ENCODE measurements at places on chromosomes 3 and 15. TPM values are rescaled to one million over a fixed set of nuclear protein-coding genes. Genes with fewer than 3 reads are reported as not detected.

DNA sequence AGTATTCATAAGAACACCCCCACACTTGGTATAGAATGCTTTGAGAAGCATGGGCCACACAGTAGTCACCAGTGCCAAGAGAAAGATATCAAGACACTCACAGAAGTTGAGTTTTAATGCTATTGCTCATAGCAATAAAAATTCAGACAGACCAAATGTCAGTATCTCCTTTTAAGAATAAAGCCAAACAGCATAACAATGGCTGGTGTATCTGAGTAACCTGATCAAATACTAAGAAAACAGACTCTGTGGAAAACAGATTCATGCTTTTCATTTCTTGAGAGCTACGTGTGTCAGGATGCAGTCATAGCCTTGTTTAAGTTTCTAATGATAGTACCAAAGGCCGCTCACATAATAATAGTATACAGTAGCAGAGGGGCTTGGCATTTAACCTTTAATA is 778.5 kb downstream of the MECOM start:
- no peak for DNase-seq

GRCh38 chr3:100125161-100125938 is 11.0 kb upstream of the FILIP1L start:
- no peak for DNase-seq

GRCh38 chr15:28075573-28075972 is 23.5 kb downstream of the OCA2 start:
- DNase-seq, result no peak

DNA sequence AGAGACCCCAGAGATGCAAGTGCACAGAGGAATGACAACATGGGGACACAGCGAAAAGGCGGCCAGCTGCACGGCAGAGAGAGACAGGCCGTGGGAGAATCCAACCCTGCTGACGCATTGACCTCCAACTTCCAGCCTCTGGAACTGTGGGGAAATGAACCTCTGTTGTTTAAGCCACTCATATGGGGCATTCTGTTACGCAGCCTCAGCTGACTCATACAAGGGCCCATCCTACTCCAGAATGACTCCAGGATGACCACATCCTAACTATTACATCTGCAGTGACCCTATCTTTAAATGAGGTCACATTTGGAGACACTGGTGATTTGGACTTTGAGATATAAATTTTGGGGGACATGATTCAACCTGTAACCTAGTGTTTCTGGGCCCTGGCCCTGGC is 44.0 kb downstream of the KLF15 start:
- no peak for DNase-seq

DNA sequence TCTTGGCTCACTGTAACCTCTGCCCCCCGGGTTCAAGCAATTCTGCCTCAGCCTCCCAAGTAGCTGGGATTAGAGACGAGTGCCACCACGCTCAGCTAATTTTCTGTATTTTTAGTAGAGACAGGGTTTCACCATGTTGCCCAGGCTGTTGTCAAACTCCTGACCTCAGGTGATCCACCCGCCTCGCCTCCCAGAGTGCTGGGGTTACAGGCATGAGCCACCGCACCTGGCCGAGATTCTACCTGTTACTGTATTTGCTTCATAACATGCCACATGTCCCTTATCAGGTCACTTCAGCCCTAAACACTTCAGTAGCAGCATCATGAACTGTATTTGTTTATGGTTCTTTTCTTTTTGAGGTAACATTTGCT is 7.5 kb upstream of the LCTL start:
- DNase-seq, result no peak

DNA sequence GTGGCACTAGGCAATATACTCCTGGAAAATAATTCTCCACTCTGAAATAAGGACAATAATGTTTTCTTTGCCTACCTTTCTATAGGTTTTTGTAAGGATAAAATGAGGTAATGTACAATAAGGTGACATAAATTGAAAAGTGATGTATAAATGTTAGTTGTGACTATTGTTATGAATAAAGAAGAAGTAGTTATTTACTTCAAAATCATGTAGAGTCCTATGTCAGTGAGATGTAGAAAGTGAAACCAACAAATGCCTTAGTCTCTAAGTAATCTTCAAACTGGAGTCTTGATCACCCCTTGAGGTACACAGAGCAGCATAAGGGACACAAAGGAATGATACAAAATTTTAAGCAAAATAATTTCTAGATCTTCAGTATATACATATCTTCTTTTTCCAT is 60.3 kb upstream of the TP63 start:
- DNase-seq, result no peak

- DNase-seq, result no peak
Observed at GRCh38 chr3:118760585-118761290, 273.9 kb downstream of the IGSF11 start.

DNA sequence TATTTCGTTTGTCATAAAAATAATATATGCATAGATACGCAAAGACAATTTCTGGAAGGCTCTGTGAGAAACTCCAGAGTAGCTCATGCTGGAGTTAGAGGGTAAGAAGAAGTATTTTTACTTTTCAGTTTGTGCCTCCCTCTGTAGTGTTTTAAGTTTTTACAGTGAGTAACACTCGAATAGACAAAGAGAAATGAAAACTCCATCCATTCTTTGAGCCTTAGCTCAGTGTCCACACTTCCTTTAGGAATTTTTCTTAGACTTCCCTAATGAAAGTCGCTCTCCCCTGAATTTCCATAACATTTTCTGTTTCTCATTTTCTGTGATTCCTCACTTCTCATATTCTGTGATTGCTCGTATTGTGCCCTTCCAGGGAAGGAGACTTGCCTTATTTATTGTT is 2.1 kb downstream of the BLOC1S6 start:
- no peak for DNase-seq

- no peak for DNase-seq
Observed at GRCh38 chr3:126533506-126533905, 9.6 kb downstream of the CHST13 start.

GRCh38 chr15:70160267-70160666 is 62.5 kb upstream of the TLE3 start:
- DNase-seq, result no peak

GRCh38 chr3:132978464-132978863 is 59.7 kb upstream of the TMEM108 start:
- DNase-seq, result no peak

DNA sequence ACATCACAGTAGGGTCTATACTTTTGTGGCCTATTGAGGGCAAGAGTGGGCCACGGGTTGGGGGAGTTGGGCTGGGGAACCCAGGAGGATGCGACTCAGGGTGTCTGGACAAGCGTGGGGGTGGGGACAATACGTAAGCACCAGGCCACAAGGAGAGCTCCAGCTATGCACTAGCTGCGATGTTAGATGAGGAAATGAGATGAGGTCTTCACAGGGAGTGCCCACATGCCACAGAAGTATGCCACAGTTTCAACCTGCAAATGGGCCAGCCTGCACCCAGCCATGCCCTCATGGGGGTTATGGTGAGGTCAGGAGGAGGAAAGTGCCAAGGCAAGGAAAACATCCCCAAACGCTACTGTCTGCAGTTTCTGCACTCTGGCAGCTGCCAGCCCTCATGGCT is 30.5 kb downstream of the CACNA2D2 start:
- DNase-seq, result no peak

- no peak for DNase-seq
Observed at GRCh38 chr3:11757441-11757875, 89.2 kb downstream of the TAMM41 start.

DNA sequence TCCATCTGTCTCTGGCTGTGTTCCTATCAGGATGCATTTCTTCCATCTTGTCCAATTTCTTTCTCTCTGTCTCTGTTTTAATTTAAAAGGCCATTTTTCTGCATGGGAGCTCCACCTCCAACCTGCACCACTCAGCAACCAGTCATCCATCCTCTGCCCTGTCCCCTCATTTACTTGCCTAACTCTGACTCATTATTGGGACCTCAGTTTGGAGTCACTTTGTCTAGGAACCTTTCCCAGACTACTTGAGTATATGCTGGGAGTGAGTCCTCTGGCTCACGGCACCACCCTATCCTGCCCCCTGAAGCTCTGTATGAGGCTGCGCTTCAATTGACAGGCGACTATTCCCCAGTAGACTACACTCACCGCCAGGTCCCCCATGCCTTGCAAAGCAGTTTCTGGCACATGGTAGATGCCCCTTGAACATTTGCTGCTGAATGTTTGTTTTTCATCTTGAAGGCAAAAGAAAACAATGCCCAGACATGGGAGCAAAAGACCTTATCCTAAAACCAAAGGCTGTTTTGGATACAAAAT is 513.3 kb upstream of the CFAP20DC start:
- DNase-seq, result no peak

- DNase-seq, result peak; percentile 93
Observed at GRCh38 chr3:32421991-32422859, 30.6 kb downstream of the CMTM7 start.

DNA sequence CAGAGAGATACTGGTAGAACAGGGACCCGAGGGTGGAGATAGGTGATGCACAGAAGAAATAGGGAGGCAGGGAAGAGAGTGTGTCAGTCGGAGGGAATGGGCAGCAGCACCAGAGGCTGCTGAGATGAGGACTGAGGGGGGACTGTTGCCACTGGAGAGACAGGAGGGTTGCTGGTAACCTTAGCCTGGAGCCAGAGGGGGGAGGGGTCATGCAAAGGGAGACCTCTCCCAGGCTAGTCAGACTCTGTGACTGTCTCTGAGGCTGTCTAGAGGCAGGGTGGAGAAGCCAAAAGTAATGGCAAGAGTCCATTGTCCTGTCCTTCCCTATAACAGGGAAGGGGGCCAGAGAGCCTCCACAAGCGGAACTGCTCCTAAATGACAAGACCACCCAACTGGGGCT is 2.1 kb upstream of the DLEC1 start:
- DNase-seq, result no peak

GRCh38 chr15:41942886-41943285 is 29.5 kb downstream of the EHD4 start:
- DNase-seq, result no peak

GRCh38 chr3:171840811-171841619 is 2.1 kb upstream of the TMEM212 start:
- DNase-seq, result no peak

- no peak for DNase-seq
Observed at GRCh38 chr15:47377465-47377864, 339.8 kb upstream of the SEMA6D start.

DNA sequence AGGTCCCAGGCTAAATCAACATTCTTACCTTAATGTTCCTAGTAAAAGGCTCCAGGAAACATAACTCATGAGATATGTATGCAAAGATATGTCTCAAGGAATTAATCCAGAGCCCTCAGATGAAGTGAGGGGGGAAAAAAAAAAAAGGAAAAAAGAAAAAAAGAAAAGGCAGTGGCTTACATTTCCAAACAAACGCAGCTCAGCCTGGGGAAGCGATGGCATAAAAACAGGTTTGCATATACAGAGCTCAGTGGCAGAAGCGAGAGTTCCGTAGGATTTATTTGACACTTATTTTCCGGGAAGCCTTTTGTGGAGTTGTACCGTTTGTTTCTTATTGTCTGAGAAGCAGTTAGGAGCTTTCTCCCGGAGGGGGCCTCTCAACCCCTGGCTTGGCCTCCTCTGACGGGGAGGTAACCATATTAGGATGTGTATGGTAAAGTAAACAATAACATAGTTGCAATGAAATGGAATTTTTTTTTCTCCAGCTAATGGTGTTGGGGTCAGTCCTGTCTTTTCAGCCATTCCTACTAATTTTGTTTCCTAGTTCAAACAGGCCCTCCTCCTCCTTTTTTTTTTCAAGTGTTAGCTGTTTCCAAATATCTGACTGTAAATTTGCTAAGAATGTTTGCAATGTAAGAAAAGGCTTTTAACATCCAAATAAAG is 338.6 kb downstream of the FOXP1 start:
- DNase-seq, result no peak

DNA sequence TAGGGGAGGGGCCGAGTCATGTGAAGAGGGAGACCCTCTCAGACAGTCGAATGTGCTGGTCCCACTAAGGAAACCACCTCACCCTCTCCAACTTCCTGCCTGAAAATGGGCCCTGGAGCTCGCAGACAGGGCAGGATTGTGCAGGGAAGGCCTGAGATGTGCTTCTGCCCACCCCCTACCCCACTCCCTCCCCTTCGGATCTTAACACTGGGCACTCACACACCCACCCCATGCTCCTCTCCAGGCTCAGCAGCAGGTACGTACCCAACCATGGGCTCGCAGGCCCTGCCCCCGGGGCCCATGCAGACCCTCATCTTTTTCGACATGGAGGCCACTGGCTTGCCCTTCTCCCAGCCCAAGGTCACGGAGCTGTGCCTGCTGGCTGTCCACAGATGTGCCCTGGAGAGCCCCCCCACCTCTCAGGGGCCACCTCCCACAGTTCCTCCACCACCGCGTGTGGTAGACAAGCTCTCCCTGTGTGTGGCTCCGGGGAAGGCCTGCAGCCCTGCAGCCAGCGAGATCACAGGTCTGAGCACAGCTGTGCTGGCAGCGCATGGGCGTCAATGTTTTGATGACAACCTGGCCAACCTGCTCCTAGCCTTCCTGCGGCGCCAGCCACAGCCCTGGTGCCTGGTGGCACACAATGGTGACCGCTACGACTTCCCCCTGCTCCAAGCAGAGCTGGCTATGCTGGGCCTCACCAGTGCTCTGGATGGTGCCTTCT is 20.0 kb downstream of the ATRIP start:
- DNase-seq, result no peak

DNA sequence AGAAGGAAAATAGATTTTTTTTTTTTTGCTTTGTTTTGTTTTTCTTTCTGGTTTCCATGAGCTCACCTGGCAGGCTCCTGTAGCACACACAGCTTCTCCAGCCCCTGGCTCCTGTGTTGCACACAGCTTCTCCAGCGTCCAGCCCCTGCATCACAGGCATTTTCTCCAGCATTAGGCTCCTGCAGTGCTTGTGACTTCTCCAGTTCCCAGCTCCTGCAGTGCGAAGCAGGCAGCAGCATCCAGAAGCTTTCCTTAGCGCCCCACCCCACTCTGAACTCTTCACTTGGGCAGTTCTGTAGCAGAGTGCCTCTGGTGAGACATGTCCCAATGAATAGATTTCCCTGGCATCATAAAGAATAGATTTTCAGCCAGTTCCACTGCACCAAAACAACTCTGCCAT is 5.5 kb upstream of the CCDC39 start:
- no peak for DNase-seq

- DNase-seq, result no peak
Observed at GRCh38 chr3:121985846-121986245, 36.2 kb downstream of the ILDR1 start.

- no peak for DNase-seq
Observed at GRCh38 chr15:90354986-90355385, 2.9 kb downstream of the ZNF774 start.

Gene ARRDC4
- total RNA-seq, result 15.9 TPM

Gene TMEM207
- not detected for total RNA-seq

Gene PIK3CB
- total RNA-seq, result 30.9 TPM

Gene STAC
- 0.35 TPM for total RNA-seq

Gene KIAA1143
- total RNA-seq, result 32.1 TPM

Gene CACNA2D3
- total RNA-seq, result 33.7 TPM

Gene PAQR5
- 1.1 TPM for total RNA-seq

Gene NR1I2
- total RNA-seq, result not detected

Gene IL12A
- 0.46 TPM for total RNA-seq

Gene IQCH
- 0.51 TPM for total RNA-seq

Gene CCDC13
- 0.41 TPM for total RNA-seq

Gene CYP11A1
- total RNA-seq, result 0.24 TPM

Gene PLA2G4D
- not detected for total RNA-seq

Gene ANKRD34C
- total RNA-seq, result 0.11 TPM

Gene RTP1
- total RNA-seq, result not detected

Gene KATNBL1
- total RNA-seq, result 19.3 TPM

Gene MOBP
- total RNA-seq, result not detected

Gene STAG1
- total RNA-seq, result 23.6 TPM

Data from Right ventricle myocardium inferior (tissue), 1 donor.